Activated T-helper 1 cell treated with anti-CD3 and anti-CD28 coated beads, Interleukin-12 subunit alpha, Interleukin-12 subunit beta, Interleukin-2, Interleukin-4 antibody, amounts not matched to agents 30 ng/mL and 10 ng/mL and 1 ng/mL, durations not matched to agents 14 hours and 24 hours and 36 hours (primary cell): ENCODE measurements at places on chromosomes 5 and 9. TPM values are rescaled to one million over a fixed set of nuclear protein-coding genes. Genes with fewer than 3 reads are reported as not detected.

- no peak for DNase-seq
Measured at GRCh38 chr9:137580209-137580953, 1.7 kb upstream of the DPH7 start.

- DNase-seq = no peak
Measured at GRCh38 chr5:59830536-59831200, 62.9 kb downstream of the PDE4D start.

DNA sequence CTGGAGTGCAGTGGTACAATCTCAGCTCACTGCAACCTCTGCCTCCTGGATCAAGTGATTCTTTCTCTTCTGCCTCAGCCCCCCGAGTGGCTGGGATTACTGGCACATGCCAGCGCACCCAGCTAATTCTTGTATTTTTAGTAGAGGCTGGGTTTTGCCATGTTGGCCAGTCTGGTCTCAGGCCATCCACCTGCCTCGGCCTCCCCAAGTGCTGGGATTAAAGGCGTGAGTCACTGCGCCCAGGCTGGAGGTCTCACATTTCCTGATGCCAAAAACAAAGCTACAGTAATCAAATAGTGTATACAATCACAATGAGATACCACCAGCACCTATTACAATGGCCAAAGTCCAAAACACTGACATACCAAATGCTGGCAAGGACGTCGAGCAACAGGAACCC, 51.1 kb downstream of the TTLL11 start:
- no peak for DNase-seq

GRCh38 chr5:180908998-180909731, 10.2 kb downstream of the BTNL8 start:
- no peak for DNase-seq

DNA sequence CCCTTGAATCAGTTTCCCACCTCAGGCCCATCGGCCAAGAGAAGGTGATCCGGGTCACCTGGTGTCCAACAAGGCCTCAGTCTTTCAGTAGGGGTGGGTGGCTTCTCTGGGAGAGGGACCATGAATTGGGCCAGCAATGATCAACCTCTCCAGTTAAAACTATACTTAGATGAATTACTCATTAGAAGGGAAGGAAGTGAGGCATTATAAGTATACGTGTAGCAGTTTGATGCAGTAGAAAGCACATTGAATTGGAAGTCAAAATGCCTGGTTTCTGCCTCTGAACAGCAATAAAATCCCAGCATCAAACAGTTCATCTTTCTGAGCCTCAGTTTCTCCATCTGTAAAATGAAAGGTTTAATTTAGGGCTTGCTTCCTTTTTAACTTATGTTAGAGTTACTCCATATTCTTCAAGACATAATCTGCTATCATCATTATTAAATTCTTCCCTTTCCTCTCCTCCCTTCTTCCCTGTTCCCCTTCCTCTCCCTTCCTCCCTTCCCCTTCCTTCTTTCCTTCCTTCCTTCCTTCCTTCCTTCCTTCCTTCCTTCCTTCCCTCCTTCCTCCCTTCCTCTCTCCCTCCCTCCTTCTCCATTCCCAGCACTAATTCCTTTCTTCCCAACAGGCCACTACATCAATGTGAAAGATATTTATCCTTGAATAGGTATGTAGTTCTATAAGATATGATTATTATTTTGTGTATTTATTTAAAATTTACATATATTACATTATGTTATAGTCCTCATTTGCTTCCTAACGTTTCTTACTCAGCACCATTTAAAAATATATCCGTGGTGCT, 18.6 kb upstream of the TMEM174 start:
- no peak for DNase-seq

- DNase-seq = no peak
Measured at GRCh38 chr5:58736214-58736613, 153.3 kb downstream of the RAB3C start.

GRCh38 chr5:115241881-115242642, 20.6 kb downstream of the PGGT1B start:
- DNase-seq = no peak

- no peak for DNase-seq
Measured at GRCh38 chr5:83034036-83034435, 43.2 kb downstream of the TMEM167A start.

GRCh38 chr9:37914701-37915358, 10.9 kb upstream of the SLC25A51 start:
- no peak for DNase-seq

- DNase-seq = no peak
Measured at GRCh38 chr5:97628031-97628430, 445.0 kb upstream of the RIOK2 start.

DNA sequence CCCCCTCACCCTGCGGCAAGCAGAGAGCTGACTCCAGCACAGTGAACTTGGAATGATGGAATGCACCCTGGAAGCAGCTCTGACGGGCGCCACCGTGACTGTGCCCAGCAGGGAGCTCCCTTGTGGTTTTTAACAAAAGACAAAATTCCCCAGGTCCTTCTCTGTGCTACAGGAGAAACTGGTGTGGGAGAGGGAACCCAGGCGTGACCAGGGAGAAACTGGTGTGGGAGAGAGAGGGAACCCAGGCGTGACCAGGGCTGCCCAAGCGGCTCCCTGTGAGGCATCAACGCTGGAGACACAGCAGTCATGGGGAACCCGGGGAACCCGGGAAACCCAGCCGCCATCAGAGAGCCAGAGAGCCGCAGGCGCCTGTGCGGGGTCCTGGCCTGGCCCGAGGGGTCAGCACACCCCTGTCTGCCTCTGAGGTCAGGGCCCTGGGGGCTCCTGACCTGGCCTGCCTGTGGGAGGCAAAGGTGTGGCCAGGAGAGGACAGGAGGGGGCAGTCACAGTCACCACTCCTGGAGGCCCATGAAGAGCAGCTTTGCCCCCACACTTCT, 3.1 kb upstream of the AHRR start:
- no peak for DNase-seq

GRCh38 chr5:81314581-81314980, 13.2 kb downstream of the ZCCHC9 start:
- DNase-seq = no peak

- no peak for DNase-seq
Measured at GRCh38 chr9:82363198-82363597, 374.6 kb downstream of the SPATA31D1 start.

GRCh38 chr5:1736065-1736464, 63.6 kb downstream of the MRPL36 start:
- no peak for DNase-seq

GRCh38 chr9:14960881-14961280, 50.7 kb upstream of the FREM1 start:
- no peak for DNase-seq

- DNase-seq = no peak
Measured at GRCh38 chr9:79796411-79796810, 224.6 kb downstream of the TLE4 start.

DNA sequence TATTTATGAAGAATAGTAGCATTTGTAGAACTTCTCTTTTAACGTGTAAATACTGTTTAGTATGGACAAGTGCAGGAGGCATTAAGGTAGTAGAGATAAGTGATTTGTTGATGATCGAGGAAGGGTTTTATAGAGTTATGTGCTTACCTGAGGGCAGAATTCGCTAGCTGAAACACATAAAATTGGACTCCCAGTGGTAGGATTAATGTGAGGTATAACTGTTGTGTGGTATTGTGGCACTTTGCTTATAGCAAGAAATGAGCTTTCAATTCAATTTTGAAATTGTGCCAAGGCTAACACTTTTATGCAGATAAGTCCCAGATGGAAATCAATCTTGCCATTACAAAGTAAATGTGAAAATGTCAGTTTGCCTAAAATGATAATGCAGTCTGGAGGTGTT, 1.2 kb downstream of the AP3S1 start:
- DNase-seq = no peak

- no peak for DNase-seq
Measured at GRCh38 chr5:160477266-160477970, 55.8 kb downstream of the PTTG1 start.

- DNase-seq = no peak
Measured at GRCh38 chr5:176996780-176997179, 9.8 kb downstream of the UIMC1 start.

GRCh38 chr5:140303966-140304365, 1.1 kb upstream of the PFDN1 start:
- no peak for DNase-seq

The BBLN gene
- total RNA-seq = 97.3 and 106 TPM in 2 replicates

The NTRK2 gene
- 2.9 TPM in 2 replicates for total RNA-seq

The PDZD2 gene
- not detected in 2 replicates for total RNA-seq

The PCDHGA2 gene
- 0.08 and 0.17 TPM in 2 replicates for total RNA-seq

The CRHBP gene
- not detected in 2 replicates for total RNA-seq

The NFX1 gene
- 36.2 and 37.6 TPM in 2 replicates for total RNA-seq
